ENCODE measurements at places on chromosomes 3 and 15. TPM values are rescaled to one million over a fixed set of nuclear protein-coding genes. Genes with fewer than 3 reads are reported as not detected.

Gene GOLGA8S
- total RNA-seq: 1.1 TPM

DNA sequence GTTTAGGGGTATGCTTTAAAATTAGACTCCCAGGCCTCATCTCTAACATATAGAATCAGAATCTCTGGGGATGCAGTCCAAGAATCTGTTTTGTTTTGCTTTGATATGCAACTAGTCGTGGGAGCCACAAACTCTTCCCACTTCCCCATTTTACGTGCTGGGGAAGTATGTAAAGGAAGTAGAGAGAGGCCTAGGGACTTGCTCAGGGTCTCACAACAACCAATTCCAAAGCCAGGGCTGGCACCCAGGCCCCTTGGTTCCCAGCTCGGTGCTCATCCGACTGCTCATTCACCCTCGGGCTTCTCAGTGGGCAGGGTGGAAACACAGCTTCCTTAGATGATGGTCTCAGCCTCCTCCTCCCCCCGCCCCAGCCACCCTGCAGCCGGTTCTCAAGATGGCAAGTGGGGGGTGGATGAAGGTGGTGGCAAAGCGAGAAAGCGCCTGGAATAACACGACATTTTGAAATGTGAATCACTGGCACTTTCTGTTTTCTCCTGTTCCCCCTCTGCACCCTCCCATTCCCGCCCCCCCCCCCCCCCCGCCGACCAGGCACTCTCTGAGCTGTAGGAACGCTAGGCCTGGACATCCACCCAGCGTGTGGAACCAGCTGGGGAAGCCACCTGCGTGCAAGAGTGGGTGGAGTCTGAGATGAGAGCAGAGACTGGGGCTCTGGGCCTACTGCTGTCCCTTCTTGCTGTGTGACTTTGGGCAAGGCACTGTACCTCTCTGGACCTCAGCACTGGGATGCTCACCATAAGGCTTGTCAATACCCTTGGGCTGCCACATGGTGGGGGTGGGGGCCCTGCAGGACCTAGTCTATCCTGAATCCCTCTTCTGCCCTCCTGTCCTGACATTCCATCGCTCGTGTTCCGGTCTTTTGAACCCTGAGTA is 214.5 kb downstream of the RPLP1 start:
- DNase-seq: no peak

- DNase-seq: no peak
Measured at GRCh38 chr3:32817558-32818228, at the start of gene TRIM71. Gene TRIM71 (plus strand): TSS chr3:32817997. CDS start chr3:32818081, 84 bp downstream.

DNA sequence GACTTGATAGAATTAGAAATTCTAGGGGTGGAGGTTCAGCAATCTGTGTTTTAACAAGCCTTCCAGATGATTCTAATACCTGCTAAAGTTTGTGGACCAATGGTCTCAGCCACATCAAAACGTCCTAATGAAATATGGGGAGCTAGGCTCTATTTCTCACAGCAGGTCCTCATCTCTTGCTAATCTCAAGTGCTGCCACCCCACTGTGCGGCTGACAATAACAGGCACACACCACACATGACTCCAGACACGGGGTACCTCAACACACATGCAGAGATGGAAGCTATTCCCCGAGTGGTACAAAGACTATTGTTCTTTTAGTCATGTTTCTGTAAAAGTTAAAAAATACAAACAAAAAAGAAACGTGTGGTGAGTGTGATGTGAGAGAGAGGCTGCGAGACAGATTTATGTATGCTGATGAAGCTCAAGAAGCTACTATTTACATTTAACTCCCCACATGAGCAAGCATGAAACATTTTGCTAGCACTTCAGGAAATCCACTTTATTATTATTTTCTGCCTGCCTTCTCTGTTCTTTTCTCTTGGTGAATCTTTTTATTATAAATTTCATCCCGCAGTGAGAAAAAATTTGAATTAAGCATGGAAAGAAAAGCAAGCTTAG is 405.6 kb downstream of the MAGI1 start:
- no peak for DNase-seq

DNA sequence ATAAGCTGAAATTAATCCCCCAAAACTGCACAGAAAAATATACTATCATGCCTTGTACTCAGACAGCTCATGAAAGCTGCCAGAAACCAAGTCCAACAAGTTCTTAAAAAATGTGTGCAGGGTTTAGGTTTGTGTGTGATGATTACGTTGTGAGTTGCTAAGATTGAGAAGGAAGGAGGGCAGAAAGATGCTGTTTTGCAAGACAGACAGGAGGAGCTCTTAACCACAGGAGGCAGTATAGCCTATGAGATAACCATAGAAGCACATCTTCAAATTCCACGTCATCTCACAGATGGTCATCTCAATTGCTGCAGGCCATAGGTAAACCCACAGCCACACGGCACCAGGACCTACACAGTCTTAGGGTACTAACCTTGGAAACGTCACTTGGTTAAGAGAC is 191.9 kb downstream of the STT3B start:
- no peak for DNase-seq

DNA sequence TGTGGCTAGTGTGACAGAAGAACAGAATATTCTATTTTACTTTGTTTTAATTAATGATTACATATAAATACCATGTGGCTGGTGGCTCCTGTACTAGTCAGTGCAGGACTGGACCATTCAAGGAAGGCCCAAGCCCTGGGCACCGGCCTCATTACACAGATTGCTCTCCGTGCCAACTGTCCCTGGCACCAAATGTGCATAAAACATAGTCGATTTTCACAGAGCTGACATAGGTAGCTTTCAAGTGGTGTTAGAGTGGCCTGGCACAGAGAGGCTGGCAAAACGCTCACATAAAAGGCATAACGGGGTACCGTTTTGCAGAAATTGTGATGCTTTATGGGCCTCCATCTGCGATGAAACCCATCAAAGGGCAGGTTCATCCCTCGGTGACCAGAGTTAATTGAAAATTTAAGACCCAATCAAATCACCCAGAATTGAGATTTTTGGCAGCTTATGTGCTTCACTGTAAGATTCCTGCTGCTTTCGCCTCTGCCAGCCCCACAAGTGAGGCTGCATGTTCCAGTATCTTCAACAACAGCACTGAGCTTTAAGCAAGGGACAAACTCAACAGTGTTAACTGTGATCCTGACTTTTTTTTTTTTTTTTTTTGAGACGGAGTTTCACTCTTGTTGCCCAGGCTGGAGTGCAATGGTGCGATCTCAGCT is 25.9 kb downstream of the RFTN1 start:
- no peak for DNase-seq
